Stimulated activated CD8-positive, alpha-beta memory T cell treated with anti-CD3 and anti-CD28 coated beads, Interleukin-7, amount 100 ng/mL, for 48 hours (primary cell): ENCODE measurements at places on chromosomes 3 and 15.

- DNase-seq, result no peak
These were observed 74.2 kb downstream of the ATG7 start for GRCh38 chr3:11346416-11346815.

DNA sequence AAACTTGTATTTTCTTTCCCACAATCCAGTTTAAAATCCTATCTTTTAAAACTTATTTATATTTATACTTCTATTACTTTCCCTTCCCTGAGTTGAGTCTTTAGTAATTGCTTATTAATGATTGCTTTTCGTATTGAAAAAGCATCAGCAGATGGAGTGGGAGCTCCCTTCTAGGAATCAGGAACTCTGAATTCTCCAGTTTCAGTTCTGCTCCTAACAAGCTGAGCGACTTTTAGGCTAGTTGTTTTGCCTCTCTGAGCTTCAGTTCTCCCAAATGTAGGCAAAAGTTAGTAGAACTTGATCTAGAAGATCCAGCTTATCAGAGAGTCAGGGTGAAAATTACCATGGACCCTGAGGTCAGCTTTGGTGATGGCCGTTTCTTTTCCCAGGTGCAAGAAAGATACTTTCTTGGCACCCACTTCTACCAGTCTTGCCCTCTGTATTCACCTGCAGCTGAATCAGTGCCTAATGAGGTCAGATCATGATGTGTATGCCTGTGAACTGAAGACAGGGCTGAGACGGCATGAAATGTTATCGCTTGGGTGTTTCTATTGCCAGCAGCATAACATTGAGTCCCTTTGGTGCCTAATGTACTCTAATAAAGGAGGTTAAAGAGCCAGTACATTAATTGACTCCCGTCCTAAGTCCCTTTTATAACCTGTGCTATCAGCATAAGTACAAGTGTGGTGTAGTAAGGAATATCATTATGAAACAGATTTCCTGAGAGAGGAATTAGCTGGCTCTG, 194.5 kb upstream of the TBC1D5 start:
- no peak for DNase-seq

DNA sequence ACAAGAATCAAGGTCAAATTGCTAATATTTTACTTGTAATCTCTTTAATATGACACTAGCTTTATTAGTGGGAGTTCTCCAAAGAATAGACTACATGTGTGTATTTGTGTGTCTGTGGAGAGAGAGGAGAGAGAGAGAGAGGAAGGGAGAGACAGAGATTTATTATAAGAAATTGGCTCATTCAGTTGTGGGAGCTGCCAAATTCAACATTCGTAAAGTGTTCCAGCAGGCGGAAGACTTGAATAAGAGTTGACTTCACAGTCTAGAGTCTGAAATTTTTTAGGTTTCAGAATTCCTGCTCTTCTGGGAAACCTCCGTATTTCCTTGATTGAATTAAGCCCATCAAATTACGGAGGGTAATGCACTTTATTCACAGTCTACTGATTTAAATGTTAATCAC, 4.7 kb upstream of the CLDN1 start:
- DNase-seq, result no peak

DNA sequence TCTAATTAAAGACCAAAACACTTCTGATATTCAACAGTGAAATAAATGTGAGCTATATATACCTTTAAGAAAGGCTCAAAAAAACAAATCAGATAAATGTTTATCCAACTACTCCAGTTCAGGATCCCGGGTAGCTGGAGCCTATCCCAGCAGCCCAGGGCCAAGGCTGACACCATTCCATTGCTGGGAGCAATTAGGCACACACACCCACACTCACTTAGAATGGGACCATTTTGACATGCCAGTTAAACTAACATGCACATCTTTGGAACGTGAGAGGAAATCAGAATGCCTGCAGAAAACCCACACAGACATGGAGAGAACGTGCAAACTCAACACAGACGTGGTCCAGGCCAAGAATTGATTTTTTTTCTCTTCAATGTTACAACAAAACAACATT, 30.0 kb upstream of the PLSCR4 start:
- DNase-seq, result no peak

- no peak for DNase-seq
These were observed 6.0 kb downstream of the SENP8 start for GRCh38 chr15:72124218-72124617.

GRCh38 chr15:29425864-29426263, 156.2 kb upstream of the NSMCE3 start:
- DNase-seq, result no peak

GRCh38 chr3:166340604-166341266, 503.5 kb upstream of the BCHE start:
- no peak for DNase-seq

- DNase-seq, result no peak
These were observed 19.1 kb upstream of the MCTP2 start for GRCh38 chr15:94212291-94212690.

DNA sequence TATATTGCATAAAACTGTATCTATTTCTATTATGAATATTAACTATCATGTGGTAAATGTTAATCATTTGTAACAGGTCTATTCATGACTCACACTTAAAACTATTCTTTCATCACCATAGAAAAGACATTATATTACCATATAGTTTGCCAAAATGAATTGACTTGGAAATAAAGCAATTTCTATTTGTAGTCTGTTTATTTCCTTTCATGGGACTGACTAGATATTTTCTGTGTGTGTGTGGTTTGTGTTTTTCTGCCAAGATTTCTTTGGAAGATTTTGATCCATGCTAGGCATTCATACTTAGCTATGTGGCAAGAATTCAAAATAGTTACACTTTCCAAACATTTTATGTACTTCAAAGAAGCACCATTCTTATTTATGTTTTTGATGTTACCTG, 522.5 kb upstream of the AGTR1 start:
- DNase-seq, result no peak

- no peak for DNase-seq
These were observed 16.3 kb upstream of the MUC20 start for GRCh38 chr3:195704433-195704999.

GRCh38 chr3:48285132-48285531, 44.2 kb downstream of the ZNF589 start:
- DNase-seq, result no peak

DNA sequence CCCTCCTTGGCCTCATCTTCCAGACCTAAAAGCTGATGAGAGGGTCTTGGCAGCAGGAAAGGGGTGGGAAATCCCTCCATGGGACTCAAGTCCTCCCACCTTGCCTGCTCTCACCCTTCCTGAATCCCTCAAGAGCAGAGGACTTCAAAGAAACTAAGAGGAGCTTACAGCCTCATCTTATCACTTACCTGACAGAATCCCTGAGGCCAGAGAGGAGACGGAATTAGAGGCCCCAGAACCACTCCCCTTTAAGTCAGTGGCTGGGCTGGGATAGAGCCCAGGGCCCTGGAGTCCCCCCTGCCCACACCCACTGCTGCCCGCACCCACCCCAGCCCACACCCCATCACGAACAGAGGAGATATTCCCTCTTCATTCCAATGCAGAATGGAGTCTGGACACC, 15.2 kb downstream of the LOXL1 start:
- DNase-seq, result no peak

DNA sequence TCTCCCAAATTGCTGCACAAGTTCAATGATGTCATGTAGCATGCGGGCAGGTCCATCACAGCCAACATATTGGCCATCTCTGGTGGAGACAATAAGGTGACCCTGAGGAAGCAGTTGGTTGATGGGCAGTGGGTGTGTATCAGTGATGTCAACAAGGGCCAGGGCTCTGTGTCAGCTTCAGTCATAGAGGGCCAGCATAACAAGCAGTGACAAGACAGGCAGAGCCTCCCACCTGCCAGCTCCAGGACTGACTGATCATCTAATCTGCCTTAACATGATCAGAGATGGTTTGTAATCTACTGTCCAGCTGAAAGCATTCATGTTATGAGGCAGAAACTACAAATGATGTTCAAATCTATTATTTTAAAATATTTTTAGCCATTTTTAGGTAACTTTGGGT, 62.3 kb downstream of the GLB1 start:
- DNase-seq, result no peak

DNA sequence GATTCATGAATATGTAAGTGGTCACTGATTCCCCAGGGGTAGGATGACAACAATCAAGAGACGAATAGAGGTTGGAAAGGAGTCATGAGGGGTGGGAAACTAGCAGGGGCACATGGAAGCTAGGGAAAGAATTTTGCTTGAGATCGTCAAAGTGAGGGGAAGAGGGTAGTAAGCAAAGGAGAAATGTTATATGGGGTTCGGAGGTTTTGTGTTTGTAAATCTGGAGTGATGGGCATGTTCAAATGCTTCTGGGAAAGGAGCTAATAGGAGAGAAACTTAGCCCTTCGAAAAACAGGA, 7.9 kb downstream of the RPL14 start:
- no peak for DNase-seq

DNA sequence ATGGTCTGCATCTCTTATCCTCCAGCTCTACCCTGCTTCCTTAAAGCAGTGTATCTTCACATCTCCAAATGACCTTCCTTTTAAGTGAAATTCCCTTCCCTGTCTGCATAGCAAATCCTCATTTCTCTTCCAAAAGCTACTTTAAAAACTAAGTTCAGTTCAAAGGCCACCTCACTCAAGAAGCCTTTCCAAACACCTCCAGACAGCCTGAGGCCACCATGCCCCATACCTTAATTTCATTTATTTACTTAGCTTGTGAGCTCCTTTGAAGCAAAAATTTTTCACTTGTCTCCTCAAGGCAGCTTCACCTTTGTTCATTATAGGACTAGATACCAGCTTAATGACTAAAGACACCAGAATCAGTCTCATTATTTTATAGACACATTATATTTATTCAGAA, 39.4 kb downstream of the PIGB start:
- DNase-seq, result no peak

- no peak for DNase-seq
These were observed 8.6 kb downstream of the OXSR1 start for GRCh38 chr3:38173834-38174418.

DNA sequence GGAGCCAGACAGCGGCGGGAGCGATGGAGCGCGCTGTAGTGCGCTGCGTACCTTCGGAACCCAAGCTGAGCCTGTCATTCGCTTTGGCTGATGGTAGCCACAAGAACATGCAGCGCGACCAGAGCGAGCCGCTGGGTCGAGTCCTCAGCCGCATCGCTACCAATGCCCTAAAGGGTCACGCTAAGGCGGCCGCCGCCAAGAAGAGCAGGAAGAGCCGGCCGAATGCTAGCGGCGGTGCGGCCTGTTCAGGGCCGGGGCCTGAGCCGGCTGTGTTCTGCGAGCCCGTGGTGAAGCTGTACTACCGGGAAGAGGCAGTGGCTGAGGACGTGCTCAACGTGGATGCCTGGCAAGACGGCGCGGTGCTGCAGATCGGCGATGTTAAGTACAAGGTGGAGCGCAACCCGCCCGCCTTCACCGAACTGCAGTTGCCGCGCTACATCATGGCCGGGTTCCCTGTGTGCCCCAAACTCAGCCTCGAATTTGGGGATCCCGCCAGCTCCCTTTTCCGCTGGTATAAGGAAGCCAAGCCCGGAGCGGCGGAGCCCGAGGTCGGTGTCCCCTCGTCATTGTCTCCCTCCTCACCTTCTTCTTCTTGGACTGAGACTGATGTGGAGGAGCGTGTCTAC, 498 bp downstream of the PDE12 start:
- DNase-seq, result no peak

DNA sequence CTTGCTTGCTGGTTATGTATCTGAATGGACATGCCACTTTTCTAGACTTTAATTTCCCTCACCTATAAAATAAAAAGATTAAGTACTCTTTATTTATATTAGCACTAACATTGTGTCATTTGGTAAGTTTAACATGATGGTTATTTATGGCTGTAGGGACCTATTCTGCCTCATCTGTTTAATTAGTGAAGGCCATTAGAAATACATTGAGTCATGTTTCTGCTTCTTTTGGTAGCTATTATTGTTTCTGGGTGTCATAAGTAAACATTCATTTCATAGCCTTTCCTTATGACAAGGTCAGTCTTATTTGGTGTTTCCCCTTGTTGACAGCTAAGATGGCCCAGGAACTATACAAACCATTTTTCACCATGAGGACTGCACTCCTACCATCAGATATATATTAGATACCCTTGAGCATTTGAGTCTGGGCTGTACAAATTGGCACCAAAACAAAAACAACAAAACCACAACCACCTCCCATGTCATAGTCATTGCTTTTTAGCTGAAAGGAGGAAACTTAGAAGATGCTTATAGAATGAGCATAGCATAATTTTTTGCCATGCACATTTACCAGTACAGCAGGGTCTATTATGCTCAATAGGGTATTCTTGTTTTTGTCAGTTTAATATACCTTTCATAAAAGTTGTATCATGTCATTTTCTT, 39.3 kb downstream of the SRP14 start:
- DNase-seq, result no peak

DNA sequence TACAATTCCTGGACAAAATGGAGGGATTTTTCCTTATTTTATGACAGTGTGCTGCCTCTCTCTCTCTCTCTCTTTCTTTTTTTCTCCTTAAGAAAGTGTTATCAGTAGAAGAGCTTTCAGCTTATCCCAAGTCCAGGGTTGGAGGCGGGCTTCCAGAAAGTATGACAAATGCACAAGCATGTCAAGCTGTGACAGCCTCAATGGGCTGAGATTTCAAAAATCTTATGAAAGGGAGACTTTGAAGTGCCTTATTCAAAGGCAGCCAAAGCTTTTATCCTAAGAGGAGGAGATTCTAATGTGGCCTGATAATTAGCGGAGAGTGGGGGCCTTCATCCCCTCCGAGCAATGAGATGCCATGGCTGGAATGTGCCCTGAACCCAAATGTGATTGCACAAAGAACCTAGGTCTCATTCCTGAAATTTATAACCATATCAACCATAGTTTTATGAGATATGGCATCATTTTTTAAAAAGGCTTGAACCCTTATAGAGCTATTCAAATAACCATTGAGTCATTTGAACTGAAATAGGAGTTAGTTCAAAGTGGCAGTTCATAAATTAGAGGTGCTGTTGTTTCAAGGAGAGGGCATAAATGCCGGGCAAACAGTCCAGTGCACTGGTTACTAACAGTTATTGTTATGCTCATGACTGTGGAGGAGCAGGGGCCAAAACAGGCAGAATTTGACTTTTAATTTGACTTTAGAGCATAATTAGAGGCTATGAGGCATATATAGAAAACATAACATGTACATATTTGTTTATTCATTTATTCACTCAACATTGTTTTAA, 261.6 kb upstream of the THRB start:
- no peak for DNase-seq

GRCh38 chr15:78654272-78654671, 13.3 kb upstream of the CHRNB4 start:
- DNase-seq, result no peak

GRCh38 chr3:111956449-111956848, 22.4 kb upstream of the ABHD10 start:
- no peak for DNase-seq

DNA sequence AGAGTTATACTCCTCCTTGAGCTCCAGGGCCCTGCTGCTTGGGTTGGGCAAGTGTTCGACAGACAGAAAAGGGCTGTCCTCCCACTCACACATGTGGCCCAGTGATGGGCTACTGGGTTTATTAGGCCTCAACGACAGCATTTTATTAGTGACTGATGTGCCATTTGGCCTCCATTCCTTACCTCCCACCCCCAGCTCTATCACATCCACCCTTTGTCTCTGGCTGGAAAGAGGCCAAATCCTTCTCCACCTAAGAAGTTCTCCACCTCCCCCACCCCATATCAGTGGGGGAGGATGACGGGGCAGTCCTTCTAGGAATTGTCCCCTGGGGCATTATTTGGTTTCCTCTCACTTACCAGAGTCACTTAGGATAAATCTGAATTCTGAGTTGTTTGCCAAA, 57.1 kb upstream of the WNT5A start:
- no peak for DNase-seq

- DNase-seq, result no peak
These were observed 10.1 kb downstream of the PRR23E start for GRCh38 chr3:127203024-127203423.

GRCh38 chr3:65371053-65371452, 667.7 kb downstream of the MAGI1 start:
- DNase-seq, result no peak
